ENCODE measurements at places on chromosomes 12 and 14.

- no peak for DNase-seq
Observed at GRCh38 chr14:103284574-103285467, 49.2 kb upstream of the EIF5 start.

- DNase-seq: no peak
Observed at GRCh38 chr12:14264316-14264715, 101.2 kb upstream of the ATF7IP start.

DNA sequence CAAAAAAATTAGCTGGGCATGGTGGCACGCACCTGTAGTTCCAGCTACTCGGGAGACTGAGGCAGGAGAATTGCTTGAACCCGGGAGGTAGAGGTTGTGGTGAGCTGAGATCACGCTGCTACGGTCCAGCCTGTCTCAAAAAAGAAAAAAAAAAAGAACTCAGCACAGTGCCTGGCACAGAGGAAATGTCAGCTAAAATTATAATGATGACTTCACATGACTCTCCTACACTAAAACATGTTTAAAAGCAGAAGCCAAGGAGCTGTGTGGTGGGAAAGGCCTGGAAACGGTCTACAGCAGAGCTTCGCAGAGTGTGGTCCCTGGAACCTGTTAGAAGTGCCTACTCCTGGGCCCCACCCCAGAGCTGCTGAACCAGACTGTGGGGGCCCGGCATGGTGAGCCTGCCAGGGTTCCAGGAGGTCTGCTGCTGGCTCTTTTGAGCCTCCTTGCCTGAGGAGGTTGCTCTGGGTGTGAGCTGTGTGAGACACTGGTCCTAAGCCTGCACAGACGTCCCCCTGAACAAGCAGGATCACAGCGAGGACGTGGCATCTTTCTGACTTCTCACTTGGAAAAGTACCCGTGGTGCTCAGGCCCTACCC is 28.1 kb downstream of the TCHP start:
- no peak for DNase-seq

DNA sequence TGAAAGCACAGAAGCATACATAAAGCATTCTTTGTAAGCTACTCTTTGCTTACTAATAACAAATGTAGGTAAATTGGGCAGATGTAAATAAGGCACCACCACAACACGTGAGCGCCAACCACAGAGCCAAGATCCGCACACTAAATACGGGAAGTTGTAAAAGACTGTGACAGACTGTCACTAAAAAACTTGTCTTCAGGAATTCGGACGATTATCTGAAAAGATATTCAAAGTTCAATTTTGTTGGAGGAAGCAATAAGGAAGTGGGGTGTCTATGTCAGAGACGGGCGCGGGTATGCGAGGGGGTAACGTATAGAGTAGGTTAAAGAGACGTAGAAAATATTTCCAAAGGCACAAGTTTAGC is 1.5 kb upstream of the HSP90B1 start:
- DNase-seq: peak; percentile 66

DNA sequence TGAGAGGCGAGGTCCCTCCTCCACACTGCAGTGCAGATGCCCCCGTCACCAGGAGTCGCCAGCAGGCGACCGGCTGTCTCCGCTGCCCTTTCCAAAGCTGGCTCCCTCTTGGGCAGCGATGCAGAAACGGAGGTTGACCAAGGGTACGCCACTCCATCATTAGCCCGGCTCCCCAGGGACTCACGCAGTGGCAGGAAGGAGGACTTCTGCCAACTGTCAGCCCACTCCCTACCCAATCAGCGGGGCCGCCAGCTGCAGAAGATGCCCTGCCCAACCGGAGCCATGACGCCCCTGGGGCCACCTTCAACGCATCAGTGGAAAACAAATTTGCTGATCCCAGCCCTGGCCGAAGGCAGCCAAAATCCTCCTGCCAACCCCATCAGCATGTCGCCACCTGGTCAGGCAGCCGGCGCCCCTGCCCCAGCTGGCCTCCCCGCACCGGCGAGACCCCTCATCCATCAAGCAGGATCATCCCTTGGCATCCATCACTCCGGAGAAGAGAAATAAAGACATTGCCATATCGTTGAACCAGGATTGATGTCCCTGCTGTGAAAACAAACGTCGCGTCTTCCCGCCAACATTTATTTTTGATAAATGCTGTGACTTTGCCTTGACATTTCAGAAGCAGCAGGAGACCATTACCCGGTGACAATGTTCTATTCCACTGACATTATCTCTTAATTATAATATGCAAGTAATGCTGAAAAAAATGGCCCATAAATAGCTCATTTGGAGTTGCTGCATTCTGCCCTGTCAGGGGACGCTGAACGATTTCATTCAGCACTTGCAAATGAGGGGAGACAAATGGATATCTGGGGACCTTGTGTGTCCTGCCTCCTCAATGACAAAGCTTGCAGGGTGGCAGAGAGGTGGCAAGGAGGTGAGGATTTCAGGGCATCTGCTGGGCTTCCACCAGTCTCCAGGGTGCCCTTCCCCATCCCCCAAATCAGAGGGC is 105.1 kb downstream of the SCARB1 start:
- no peak for DNase-seq

DNA sequence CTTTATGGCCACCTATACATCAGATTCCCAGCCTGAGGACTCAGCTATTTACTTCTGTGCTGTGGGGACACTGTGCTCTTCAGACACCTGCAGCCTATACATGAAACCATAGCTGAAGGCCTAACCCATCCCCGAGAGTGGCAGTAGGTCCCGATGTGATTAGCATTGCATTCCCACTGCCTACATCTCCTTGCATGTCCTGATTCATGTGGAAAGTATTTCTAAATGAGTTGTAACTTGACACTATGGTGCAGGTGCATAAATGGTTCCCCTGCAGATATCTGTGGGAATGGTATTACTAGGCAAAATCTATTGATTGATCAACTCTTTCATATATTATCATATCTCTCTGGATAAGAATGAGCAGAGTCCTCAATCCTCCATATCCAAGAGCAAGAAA is 433.5 kb downstream of the DAD1 start:
- DNase-seq: no peak

DNA sequence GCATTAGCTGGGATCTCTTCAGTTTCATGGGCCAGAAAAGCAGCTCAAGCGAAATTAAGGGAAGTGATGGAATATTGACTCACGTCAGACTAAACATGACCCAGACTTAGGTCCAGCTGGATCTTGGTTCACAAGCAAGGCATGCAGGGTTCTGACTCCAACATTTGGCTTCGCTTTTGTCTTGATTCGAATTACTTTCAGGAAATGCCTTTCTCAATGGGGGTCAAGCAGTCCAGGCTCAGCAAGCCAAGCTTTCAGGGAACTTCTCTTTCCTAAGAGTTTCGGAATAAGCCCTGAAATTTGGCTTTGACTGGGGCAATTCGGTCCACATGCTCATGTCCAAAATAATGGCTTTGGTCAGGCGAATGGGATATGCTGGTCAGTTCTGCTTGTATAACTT is 678.7 kb upstream of the TMEM132C start:
- no peak for DNase-seq

DNA sequence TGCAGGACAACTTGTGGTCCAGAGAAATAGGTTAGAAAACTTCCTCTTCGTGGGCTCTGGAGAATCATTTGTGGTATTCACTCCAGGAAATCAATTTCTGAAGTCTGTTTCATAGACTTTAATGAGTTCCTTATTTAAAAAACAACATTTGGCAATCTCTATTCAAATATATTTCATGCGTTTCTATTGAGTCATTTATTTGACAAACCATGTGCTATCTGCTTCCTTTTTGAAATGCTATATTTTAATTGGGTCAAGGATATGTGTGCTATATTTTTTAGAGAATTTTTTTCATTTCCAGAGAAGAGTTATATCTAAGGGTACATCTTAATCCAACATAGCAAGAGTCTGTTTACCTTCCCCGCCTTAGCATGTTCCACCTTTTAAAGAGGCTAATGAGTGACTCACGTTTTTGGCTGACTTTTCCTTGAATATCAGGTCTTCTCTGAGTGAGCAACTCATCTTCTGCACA is 252.4 kb upstream of the EGLN3 start:
- no peak for DNase-seq

GRCh38 chr14:100289916-100290606 is 16.2 kb downstream of the SLC25A29 start:
- no peak for DNase-seq

DNA sequence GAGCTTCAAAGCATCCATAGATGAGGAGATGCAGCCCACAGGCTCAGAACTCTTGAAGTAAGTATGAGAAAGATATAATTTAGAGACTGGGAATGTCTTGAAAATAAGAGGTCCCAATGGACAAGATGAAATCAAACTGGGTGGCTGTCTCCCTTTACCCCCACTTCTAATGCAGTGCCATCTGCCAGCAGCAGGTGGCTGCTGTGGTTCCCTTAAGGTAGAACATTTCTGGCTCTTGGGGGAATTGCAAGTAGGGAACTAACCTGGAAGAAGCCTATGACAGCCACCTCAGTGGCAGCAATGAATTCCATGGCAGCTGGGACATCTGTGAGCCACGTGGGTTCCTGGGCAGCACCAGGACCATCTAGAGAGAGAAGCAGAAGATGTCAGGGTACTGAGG is 648 bp downstream of the ERP27 start:
- DNase-seq: no peak

DNA sequence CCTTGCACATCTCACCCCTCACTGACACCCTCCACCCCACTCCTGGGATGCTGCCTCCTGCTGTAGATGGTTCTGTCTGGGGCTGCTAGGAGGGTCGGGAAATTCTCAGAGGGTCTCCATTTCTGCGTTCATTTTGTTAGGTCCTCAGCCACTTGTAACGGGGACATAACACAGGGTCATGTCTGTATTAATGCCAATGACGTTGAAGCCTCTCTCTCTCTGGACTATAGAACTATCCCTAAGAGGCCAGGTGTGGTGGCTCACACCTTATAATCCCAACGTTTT is 14.6 kb downstream of the SIVA1 start:
- no peak for DNase-seq
